ENCODE measurements at places on chromosomes 2 and 18. TPM values are rescaled to one million over a fixed set of nuclear protein-coding genes. Genes with fewer than 3 reads are reported as not detected.
A peak's percentile ranks its signal among the peaks of the same experiment; 100 is the strongest.

DNA sequence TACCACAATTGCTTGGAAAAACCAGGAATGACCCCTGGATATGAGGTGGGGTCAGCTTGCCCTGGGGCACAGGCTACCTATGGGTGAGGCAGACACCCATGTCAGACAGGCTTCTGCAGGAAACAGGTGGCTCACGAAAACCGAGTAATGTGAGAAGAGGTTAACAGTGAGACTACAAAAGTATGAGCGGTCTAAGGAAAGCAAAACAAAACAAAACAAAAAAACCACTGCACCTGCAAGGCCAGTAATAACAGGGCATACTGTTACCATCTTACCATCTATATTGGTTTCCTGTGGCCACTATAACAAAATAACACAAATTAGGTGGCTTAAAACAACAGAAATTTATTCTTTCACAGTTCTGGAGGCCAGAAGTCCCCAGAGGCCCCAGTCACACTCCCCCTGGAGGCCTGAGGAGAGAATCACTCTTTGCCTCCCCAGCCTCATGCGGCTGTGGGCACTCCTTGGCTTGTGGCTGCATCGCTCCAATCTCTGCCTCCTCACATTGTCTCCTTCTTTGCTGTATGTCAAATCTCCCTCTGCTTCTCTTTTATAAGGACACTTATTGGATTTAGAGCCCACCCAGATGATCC is 86.6 kb upstream of the EPC2 start:
- no peaks in the 10 kb centered on the region for H3K36me3 ChIP-seq
- peaks cover 3% of the 10 kb centered on the region for H3K4me1 ChIP-seq
- H3K4me3 ChIP-seq, result no peak overlapping the region
- H3K27me3 ChIP-seq, result no peaks in the 10 kb centered on the region
- no peak for DNase-seq
- no peak overlapping the region for H3K27ac ChIP-seq

DNA sequence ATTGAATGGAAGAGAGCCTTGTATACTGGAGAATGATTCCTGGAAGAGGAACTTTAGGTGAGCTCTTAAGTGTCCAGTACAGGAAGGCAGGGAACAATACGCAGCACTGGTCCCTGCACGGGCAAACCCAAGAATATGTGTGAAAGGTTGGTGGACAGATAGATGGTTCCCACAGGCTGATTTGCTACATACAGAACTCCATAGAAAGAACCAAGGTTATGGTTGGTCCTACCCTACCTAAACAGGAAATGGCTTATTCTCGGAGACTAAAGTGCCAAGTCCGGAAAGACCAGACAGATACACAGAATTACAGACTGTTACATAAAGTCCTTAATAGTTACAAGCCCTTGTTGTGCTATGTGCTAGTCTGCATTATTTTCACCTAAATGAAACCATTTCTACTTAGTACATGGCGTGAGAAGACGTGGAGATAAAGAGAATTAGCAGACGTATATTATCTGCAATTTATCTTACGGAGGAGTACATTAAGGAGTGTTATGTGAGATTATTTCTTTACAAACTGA is 1.2 kb downstream of the REV1 start:
- peaks cover 11% of the 10 kb centered on the region for H3K4me1 ChIP-seq
- H3K36me3 ChIP-seq, result peaks cover 2% of the 10 kb centered on the region
- no peaks in the 10 kb centered on the region for H3K27me3 ChIP-seq
- H3K4me3 ChIP-seq, result peak overlapping the region; percentile 88

The TGFA gene
- total RNA-seq, result 0.44 TPM

DNA sequence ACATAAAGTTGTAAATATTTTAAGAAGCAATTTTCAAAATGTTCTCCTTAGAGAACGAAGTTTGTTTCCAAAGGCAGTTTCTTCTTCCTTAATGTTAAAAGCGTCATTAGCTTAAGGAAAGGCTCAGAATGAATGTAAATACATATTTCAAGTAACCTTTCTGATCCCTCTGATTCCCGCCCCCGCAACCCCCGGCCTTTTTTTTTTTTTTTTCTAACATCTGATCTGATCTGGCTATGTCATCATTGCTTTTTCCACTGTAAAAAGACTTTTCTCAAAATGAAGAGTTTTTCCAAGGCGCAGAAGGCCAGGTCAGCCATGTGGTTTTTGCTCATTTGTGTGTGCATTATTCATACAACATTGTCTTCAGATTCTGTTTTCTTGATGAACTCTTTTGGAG is 57.1 kb upstream of the MEIS1 start:
- H3K27ac ChIP-seq, result no peak overlapping the region
- no peak overlapping the region for H3K4me3 ChIP-seq
- H3K4me1 ChIP-seq, result no peaks in the 10 kb centered on the region
- peak; percentile 30 for DNase-seq
- H3K27me3 ChIP-seq, result no peaks in the 10 kb centered on the region

The UNC80 gene
- total RNA-seq, result 2.0 TPM

All from muscle of leg (tissue), 16 donors.